ENCODE measurements at places on chromosomes 7 and 10. TPM values are rescaled to one million over a fixed set of nuclear protein-coding genes. Genes with fewer than 3 reads are reported as not detected.

- no peak for DNase-seq
These were observed 430.6 kb upstream of the NRG3 start for GRCh38 chr10:81444242-81444929.

DNA sequence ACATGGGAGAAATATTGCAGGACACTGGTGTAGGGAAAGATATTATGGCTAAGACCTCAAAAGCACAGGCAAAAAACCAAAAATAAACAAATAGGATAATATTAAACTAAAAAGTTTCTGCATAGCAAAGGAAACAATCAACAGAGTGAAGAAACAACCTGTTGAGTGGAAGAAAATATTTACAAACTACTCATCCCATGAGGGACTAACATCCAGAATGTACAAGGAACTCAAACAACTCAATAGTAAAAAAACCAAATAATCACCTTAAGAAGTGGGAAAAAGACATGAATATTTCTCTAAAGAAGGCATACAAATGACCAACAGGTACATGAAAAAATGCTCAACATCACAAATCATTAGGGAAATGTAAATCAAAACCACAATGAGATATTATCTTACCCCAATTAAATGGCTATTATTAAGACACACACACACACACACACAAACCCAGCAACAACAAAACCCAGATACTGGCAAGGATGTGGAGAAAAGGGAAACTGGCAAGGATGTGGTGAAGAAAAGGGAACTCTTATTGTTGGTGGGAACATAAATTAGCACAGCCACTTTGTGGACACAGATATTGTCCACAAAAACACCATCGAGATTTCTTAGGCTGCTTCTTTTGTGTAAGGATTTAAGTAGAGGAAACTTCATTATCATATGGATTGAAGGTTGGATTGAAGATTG is 9.8 kb upstream of the RAB18 start:
- no peak for DNase-seq

DNA sequence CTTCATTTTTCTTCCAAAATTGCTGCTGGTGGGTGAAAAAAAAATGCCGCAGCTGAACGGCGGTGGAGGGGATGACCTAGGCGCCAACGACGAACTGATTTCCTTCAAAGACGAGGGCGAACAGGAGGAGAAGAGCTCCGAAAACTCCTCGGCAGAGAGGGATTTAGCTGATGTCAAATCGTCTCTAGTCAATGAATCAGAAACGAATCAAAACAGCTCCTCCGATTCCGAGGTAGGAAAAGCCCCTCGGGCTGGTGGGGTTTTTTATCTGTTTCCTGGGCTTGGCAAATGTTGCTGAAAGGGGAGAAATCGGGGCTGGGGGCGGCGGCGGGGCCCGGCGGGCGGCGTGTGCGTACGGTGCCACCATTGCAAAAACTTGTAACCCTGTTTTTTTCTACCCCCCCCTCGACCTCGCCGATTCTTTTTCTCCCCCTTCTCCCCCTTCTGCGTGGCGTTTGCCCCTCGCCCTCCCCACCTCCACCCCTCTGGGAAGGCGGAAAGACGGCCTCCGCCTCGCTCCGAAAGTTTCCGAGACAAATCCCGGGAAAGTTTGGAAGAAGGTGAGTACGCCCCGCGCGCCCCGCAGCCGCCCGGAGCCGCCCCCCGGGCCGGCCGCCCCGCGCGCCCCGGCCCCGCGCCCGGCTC is 789 bp downstream of the TCF7L2 start:
- DNase-seq = peak; percentile 64

Gene SSC4D
- total RNA-seq = 0.41 TPM

Gene SHOC2
- total RNA-seq = 57.1 TPM

DNA sequence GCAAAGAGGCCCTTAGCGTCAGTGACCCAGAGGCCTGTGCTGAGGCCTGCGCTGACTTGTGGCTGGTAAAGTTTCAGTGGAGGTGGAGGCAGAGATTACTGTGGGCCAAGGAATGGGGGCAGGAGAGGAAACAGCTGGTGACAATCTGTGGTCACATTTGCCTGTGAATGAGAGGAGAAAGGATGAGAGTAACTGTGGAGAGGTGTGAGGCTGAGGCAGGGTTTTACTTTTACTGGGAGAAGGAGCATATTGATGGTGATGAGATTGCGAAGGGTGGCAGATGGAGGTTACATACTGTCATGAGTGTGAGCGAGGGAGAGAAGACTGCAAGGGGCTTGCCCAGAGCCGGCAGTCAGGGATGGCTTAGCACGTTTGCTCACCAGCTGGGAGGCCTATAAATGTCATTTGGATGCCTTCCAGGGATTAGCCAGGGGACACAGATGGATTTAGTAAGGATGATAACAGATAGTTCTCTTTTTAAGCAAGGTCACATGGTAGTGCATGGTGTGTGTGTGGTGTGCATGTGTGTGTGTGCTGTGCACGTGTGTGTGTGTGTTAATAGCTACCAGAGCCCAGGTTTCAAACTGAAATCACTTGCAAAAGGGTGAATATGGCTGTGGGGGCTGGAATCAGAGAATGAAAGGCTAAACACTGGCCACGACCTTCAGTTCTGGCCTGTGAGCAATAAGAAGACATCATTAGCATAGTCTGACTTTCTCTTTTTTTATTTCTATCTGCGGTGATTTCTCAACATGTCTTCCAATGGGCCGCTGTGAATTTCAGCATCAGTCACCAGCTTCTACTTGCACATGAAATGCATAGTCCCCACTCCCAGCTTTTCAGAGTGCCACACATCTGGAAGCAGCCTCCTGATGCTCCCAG is 291.5 kb upstream of the ZNF32 start:
- peak; percentile 91 for DNase-seq

DNA sequence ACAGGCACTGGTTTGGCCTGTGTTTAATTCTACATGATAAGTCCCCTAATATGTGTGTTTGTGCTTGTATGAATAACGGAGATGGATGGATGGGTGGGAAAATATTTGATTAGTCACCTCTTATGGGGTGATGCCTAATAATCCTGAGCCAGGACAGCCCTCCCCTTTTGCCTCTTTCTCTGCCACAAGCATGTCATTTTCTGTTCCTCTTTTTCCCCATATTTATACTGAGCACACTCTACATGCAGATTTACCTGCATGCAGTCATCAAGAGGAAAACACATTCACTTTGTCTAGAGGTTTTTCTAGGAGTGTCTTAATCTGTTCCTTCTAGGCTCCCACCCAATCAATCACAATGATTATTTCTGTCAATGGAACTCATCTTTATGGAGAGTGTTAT is 111.6 kb upstream of the TBX20 start:
- DNase-seq = no peak

DNA sequence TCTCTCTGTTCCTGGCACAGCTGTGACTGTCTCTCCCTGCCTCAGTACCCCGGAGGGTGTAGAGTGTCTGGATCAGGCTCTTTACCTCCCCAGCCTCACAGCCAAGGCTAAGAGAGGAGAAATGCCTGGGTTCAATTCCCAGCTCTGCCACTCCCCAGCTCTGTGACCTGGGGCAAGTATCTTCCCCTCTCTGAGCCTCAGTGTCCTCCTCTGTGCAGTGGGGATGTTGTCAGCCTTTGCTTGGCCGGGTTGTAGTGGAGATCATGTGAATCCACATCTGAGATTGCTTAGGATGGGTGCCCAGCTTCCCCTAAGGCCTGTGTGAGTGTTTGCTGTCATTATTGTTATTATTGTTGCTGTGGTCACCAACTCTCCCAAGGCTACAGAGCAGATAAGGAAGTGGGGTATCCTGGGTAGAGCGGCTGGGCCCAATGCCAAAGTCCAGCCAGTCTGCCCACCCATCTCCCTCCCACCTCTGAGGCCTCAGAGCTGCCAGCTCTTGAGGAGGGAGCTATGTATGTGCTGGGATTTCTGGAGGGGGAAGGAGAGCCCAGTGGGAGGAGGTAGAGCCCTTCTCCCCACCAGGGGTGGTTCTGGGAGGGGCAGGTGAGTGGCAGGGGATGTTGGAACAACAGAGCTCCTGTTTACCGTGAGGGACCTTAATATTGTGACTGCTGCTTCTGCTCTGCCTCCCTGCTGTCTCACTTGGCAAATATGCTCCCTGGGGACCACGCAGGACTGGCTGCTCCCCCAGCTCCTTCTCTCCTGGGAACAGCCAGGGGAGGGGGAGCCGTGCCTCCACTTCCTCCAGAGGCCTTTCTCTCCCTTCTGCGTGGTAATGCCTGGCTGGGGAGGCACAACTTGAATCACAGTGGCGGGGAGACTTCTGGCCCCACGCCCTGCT is 170.5 kb downstream of the RPS24 start:
- peak; percentile 15 for DNase-seq

DNA sequence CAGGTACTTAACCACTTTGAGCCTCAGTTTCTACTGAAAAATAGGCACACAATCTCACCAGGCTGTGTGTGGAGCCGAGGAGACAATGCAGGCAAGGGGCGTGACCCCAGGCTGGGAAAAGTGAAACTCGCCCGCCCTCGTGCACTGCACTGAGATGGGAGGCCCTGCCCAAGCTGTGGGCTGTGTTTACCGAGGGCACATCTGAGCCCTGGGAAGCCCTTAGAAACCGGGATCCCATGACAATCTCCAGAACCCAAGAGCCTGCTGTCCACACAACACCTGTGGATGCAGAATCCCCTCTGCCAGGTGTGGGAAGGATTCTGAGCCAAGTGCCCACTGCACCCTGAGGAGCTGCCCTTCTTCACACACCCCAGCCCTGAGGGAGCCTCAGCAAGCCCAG is 198.3 kb downstream of the GRID1 start:
- no peak for DNase-seq

DNA sequence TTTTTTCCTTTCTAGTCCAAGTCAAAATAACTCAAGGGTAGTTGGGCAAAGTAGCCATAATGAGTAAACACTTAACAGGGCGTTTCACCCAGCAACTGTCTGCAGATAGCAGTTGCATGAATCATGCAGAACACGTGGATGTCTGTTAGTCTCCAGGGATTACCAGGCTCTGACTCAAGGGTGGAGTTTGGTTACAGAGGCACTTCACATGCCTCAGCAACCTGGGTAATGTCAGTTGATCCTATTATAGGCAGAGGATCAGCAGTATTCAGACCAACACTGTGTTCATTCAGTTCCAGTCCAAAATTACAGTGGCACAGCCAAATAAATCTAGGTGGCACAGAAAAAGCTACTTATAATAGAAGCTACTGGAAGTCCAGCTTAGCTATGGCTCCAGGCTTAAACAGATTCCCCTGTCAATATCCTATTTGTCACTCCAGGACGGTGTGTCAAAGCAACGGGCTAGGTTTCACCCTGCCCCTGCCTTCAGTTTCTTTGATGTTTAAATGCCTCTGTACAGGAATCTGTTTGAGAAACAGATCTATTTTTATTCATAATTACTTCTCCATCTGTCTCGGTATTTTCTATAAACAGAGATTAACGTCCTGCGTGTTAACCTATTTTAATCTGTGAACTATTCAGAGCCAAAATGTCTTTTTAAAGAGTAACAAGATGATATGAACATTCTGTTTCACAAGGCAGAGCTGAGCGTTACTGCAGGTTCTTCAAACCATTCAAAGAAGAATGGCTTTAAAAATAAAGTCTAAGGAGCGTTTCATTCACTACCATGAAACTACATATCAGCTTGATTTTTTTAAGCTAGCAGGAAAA is 162.6 kb upstream of the AKR1E2 start:
- peak; percentile 94 for DNase-seq

DNA sequence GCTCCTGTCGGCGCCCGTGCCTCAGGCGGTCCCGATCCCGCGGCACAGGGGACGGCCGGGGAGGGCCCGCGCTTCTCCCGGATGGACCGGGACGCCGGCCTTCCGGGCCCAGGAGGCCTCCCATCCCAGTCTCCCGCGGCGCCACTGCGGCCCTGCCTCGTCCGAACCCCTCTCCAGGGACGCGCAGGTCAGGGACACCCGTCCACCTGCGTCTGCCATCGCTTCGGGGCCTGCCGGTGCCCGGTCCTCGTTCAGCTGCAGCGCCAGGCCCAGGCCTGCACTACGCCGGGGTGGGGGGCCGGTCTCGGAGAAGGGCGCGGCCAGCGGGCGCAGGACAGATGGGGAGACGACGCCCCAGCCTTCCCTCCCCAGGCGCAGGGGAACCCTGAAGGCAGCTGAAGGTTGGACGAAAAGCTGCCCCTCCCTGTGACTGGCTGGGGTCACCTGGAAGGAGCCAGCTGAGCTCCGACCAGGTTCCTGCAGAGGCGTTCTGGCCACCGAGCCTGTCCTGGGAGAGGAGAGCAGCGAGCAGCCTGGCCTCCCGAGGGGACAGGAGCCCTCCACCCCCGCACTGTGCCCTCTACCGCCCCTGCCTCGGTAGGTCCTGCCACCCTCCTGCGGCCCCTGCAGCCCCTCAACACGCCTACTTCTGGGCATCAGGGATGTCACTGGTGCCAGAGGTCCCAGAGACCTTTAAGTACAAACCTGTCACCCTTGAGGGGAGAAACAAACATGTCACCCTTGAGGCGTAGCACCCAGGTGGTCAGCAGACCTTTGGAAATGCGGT is 84.3 kb downstream of the LANCL2 start:
- DNase-seq = no peak

- DNase-seq = peak; percentile 55
These were observed 4.5 kb downstream of the KAZALD1 start for GRCh38 chr10:101066146-101066895.

DNA sequence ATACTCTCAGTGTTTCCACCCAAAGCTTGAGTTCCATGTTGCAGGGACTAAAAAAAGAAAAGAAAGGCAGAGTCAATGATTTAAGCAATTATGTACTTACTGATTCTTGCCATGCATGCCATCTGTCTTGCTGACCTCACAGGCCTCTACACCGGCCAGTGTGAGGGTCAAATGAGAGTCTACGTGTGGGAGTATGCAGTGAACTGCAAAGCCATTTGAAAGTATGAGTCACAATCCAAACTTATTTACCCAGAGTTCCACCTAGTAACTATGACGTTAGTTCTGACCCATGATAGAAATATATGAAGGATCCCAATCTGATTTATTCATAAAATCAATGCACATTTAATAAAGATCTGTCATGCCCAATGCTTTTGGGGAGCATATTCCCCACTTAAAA is 26.5 kb downstream of the PDE1C start:
- DNase-seq = no peak

- no peak for DNase-seq
These were observed 21.7 kb upstream of the ZNF467 start for GRCh38 chr7:149795126-149795525.

Gene C10orf95
- total RNA-seq = not detected

GRCh38 chr10:104502907-104503306 is 138.2 kb upstream of the SORCS3 start:
- no peak for DNase-seq

- peak; percentile 84 for DNase-seq
These were observed 13.3 kb downstream of the GPR146 start for GRCh38 chr7:1057416-1058291.
